ENCODE measurements at places on chromosomes 7 and 10. TPM values are rescaled to one million over a fixed set of nuclear protein-coding genes. Genes with fewer than 3 reads are reported as not detected.

DNA sequence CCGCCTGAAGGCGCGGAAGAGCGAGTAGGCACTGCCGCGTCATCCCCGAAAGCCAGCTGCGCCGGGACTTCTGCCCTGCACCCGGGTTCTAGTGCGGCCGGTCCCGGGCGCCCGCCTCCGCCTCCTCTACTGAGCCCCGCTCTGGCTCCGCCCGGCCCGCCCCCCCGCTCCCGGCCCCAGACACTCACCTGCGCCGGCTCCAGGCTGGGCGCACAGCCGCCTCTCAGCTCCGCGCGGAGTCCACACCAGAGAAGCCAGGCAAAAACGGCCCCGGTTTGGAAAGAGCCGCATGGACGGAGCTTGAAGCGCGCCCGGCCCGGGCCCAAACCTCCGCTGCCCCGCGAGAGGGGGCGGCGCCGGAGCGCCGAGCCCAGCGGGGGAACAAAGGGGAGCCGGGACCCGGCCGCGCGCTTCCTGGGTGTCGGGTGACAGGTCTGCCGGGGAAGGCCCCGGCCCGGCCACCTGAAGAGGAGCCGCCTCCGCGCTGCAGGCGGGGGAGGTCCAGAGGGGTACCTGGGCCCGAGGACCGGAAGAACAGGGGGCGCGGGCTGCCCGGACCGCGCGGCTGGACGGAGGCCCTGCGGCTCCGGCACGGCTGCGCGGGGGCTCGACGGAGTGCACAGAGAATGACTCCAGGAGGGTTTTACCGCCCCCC lies 168.2 kb downstream of the NRF1 start:
- peak; percentile 82 for DNase-seq

DNA sequence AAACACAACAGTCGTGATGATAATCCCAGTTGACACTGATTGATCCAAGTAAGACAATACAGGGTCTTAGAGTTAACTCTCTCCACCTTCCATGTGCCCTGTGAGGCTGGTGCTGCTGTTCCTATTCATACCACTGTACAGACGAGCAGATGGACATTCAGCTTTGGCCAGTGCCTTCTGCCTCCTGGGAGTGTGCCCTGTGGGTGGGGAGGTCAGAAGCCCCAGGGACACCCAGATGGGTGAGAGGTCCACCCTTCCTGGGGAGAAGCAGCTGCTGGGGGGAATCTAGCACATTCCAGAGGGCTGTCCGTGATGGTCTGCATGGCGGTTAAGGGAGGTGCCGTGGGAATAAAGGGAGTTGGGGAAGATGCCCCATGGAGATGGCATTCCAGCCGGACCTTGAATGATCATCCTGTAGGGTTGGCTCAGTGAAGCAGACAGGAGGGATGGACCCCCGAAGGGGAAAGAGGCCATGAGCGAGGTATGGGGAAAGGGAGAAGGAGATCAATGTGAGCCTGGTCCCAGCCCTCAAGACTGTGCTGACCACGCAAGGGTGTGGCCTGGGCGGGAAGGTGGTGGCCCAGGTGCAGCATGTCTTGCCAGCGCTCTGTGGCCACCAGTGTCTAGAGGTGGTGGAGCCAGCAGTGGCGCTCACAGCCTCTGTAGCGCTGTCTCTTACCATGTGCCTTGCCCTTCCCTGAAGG lies 74.0 kb downstream of the ADCY1 start:
- no peak for DNase-seq

- DNase-seq, result no peak
Measured at GRCh38 chr10:88062798-88063472, 199.5 kb downstream of the PTEN start.

- peak; percentile 69 for DNase-seq
Measured at GRCh38 chr10:80407812-80408241, 524 bp upstream of the PRXL2A start.

- no peak for DNase-seq
Measured at GRCh38 chr7:35792472-35792871, 8.4 kb upstream of the SEPTIN7 start.

- DNase-seq, result no peak
Measured at GRCh38 chr7:54955696-54956420, 63.0 kb upstream of the EGFR start.

GRCh38 chr7:30727061-30727945 lies 24.6 kb upstream of the INMT start:
- DNase-seq, result no peak

DNA sequence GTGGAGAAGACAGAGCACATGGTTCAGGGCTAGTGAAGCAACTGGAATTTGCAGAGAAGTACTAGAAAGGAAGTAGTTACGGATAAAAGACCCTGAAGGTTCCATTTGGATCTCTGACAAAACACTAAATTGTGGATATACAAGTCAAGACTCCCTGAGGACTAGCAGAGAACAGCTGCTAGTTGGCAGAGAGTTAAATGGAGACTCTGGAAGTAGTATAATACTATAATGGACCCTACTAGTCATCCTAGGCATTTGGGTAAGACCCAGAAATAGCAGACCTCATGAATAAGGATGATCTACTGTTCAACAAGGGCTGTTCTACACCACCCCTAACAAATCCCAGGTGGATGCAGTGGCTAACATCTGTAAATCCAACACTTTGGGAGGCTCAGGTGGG lies 19.1 kb downstream of the MCMBP start:
- no peak for DNase-seq

DNA sequence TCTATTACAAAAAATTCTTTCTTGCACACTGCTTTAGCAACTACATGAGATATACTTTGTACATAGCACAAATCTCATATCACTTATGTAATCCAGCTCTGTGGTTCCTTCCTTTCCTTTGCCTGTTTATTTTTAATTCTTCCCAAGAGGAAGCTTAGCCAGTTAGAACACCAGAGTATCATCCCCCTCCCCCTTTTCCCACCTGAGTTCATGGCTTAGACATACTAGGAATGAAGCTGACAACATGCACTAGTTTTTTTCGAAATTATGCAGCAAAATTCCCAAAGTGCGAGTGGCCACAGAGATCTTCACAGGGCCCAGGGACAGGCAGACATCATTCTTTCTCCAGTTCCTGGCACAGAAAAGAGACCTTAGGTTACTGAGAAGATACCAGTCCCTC lies 17.8 kb downstream of the CAV1 start:
- no peak for DNase-seq

GRCh38 chr10:84432891-84433290 lies 104.5 kb downstream of the CCSER2 start:
- peak; percentile 9 for DNase-seq

DNA sequence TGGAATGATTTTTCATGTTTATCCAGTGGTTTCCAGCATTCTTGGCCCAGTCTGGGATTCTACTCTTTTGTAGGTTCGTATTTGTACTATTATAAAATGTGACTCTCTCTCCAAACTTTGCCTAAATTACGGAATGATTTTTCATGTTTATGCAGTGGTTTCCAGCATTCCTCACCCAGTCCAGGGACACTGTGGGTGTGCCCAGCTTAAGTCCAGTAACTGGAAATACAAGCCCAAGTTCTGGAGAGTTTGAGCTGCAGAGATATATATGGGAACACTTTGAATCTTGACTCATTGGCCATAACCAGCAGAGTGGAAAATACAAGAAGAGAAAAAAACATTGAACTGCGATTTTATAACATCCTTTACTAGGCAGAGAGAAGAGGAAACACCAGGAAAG lies 5.9 kb upstream of the MAGI2 start:
- no peak for DNase-seq

OPALIN gene
- total RNA-seq, result not detected
